ENCODE measurements at places on chromosomes 11 and 22.

- peak; percentile 21 for DNase-seq
These were observed 24.4 kb upstream of the PAMR1 start for GRCh38 chr11:35549787-35550186.

GRCh38 chr11:22203281-22203680 is 10.4 kb downstream of the ANO5 start:
- no peak for DNase-seq

GRCh38 chr22:36145881-36146280 is 14.7 kb downstream of the APOL3 start:
- peak; percentile 40 for DNase-seq

- DNase-seq, result no peak
These were observed 3.6 kb upstream of the CCDC117 start for GRCh38 chr22:28768701-28769393.

DNA sequence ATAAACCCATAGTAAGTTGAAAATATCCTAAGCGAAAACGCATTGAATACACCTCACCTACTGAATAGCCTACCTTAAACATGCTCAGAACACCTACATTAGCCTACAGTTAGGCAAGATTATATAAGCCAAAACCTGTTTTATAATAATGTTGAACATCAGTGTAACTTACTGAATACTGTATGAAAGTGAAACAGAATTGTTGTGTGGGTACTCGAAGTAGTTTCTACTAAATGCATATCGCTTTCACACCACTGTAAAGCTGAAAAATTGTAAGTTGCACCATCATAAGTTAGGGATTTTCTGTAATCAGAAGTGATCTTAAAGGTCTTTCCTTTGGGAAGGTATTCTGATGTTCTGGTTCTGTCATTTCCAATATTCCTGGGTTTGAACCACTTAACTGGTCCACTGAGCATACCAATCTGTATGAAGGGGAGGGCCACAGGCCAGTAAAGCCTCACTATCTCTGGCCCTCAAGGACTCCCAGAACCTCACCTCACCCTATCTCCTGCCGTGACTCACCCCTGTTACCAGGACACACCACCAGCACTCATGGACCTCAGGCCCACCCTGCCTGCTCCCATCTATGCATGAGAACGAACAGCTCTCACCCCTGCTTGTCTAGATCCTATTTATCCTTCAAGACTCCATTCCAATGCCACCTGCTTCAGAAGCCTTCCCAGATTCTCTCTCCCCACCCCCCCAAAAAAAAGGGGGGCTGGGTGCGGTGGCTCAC is 70.0 kb downstream of the NAT10 start:
- DNase-seq, result no peak

DNA sequence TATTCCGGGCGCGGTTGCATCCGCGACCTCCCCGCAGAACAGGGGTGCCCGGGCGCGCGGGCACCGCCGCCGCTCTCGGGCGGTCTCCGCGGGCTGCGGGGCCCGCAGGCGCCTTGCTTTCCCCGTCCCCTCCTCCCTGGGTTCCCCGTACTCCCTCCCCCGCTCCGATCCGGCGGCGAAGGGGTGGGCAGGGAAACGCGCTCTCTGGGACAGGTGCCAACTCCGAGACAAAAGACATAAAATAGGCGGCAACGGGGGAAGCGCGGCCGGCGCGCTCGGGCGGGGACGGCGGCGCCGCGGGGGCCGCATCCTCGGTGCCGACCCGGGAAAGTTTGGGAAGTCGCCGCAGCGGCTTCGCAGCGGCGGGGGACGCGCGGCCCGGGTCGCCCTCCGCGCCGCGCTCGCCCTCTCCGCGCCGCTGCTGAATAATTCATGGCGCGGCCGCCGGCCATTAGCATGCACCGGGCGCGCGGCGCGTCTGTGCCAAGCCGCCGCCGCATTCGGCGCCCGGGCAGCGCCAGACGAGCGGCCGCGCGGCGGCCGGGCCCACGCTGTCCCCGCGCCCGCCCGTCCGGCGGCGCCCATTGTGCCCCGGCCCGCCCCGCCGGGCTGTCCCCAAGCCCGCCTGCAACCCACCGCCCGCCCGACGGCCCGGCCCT is 78.7 kb upstream of the PPARA start:
- peak; percentile 96 for DNase-seq

GRCh38 chr11:26823963-26824362 is 102.1 kb upstream of the SLC5A12 start:
- DNase-seq, result no peak

- DNase-seq, result peak; percentile 27
These were observed 2.7 kb upstream of the GRAMD1B start for GRCh38 chr11:123427405-123427804.

DNA sequence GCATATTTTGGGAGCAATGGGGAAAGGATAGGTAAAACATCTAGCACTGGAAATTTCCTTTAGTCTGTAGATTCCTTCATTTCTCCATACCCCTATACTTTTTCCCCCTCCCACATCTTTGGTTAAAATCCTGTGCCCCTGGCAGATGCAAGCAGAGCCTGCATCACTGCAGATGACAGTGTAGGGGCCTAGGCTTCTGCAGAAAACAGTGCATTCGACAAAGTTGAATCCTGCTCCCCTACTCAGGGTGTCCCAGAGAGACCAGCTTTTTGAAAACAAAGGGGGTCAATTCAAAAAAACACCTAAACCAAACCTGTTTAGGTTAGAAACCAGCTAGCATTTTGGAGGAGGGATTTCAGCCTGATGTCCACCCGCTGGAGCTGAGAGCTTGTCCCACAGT is 43.8 kb upstream of the BLID start:
- DNase-seq, result no peak

DNA sequence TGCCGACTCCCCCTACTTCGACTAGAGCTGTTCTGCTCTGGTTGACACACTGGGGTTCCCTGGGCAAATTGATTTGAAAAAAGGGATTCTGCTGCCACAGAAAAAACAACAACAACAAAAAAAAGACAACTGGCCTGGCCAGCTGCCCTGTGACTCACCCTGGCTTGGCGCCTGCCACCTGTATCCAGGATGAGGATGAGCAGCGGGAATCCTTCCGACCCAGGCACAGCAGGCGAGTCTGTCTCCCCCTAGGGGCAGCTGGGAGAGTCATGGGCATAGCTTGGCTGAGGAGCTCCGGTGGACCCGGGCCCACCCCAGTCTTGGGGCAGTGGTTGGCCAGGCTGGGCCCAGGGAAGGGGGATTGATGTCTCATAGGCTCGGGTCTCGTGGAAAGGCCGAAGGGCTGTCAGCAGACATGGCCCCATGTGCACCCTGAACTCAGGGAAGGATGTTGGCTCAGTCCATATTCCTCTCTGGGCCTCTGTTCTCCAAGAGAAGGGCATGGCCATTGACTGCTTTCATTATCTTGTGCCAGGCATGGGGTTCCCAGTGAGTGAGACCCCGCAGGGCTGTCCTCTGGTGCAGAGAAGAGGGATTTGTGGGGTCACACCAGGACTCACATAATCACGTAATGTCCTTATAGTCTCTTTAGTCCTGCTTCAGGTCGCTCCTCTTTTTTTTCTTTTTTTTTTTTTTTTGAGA is 10.4 kb upstream of the SUN2 start:
- peak; percentile 54 for DNase-seq

GRCh38 chr11:16297332-16297731 is 59.0 kb downstream of the SOX6 start:
- DNase-seq, result no peak

DNA sequence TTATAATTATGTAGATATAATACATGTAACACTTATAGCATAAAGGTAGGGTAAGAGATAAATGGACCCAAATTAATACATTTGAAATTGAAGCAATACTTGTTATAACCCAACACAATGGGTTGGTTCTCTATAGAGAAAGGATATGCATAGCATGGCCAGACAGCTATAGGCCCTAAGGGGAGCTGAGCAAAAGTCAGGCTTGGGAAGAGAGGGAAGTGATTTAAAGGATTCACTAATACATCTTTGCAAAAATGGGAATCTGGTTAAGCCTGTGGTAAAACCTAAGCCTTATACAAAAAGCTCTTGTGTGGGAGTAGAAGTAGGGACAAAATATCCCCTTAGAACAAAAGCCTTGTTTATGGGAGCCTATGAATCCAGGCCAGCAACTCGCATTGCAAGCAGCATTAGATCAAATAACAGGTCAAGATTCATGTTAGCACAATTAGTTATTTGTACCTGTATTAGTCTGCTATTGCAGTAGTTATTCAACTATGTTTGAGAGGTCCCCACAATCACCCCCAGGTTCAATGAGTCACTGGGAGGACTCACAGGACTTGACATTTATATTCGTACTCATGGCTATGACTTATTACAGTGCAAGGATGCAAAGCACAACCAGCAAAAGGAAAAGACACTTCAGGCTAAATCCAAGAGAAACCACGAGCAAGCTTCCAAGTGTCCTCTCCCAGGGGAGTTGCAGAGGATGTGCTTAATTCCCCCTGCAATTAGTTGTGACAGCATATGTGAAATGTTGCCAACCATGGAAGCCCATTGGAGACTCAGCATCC is 144.7 kb upstream of the LMO1 start:
- no peak for DNase-seq

DNA sequence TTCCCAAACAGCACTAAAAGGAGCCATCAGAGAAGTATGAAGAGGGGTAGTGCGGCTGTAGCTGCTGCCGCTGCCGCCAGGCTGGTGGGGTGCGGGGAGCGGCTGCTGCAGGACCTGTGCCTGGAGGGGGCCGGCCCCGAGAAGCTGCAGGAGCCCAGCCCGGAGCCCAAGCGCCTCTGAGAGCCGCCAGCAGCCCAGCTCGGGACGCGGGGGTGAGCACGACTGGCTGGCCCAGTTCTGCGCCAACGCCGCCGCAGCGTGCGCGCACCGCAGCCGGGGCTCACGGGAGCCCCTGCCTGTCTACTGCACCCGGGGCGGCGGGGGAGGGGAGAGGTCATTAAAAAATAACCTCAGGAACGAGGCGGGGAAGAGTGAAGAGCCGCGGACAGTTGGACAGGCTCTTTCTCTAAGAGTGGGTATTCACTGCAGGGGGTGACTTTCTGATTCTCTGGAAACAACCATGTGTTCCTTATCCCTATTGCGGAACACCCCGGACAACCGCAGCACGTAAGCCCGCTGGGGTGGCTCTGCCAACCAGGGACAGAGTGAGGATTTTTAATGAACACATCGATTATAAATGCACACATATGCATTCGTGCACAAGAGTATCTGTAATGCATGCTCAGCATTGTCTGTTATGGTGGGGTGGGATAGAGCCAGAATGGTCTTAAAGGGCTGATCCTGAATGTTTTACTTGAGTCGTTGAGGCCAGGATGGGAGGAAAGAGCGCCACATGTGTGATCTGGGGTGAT is 453 bp downstream of the GAS2 start:
- DNase-seq, result no peak

DNA sequence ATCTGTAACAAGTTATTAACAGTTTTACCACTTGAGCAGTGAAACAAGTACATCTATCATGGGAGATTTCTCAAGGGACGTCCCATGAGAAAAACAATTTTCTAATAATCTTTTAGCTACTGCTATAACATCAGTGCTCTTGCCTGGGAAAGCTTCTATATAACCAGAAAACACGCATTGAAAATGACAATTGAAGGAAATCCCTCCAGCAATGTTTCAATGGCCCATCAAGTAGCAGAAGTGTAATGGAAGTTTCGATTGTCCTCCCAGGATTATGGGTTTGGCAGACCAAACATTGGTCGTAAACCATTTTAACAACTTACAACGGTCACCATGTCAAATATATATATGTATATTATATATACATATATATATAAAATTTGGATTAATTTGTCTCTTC is 8.0 kb upstream of the PRR33 start:
- peak; percentile 46 for DNase-seq
